Nephron progenitor cell (in vitro differentiated cells): ENCODE measurements at places on chromosomes 6 and 20.

DNA sequence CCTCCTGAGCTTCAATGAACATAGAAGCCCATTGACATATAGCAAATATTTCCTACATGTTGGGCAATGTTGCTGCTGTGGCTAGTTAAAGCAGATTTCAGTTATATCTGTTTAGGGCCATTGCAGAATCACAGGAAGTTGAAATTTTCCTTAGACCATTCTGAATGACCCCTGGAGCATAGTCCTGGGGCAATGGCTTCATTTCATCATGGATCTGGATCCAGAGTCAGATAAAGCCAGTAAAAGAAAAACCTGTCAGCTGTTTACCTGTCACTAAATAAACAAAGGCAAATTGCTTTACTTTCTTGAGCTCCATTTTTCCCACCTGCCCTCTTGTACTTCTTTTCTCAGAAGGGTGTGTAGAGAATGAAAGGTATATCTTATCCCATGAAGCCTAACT, 494.0 kb upstream of the MAP3K7 start:
- peaks cover 12% of the 10 kb centered on the region for H3K4me1 ChIP-seq
- H3K27me3 ChIP-seq = no peaks in the 10 kb centered on the region
- H3K36me3 ChIP-seq = no peaks in the 10 kb centered on the region
- no peak for DNase-seq

DNA sequence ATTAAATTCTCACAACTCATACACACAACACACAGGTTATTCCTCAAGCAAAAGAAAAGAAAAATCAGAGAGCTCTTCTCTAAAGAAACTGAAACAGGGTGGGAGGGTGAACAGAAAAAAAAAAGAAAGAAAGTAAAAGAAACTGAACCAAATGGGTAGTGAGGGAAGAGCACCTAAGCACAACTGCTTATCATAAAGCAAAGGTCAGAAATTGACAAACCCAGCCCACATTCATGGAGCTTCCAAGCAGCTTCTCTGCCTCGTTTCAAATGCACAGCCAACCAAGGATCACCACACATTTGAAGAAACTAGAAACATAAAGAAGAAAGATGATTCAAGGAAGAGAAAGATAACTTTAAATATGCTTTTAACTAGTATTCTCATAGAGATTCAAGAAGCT, 90.5 kb downstream of the RNGTT start:
- H3K27ac ChIP-seq = peak overlapping the region; percentile 6
- peaks cover 8% of the 10 kb centered on the region for H3K4me1 ChIP-seq
- H3K27me3 ChIP-seq = no peaks in the 10 kb centered on the region

GRCh38 chr6:161333410-161333809, 59.5 kb upstream of the AGPAT4 start:
- no peak overlapping the region for H3K4me3 ChIP-seq
- DNase-seq = no peak
- H3K4me1 ChIP-seq = no peaks in the 10 kb centered on the region
- H3K36me3 ChIP-seq = no peaks in the 10 kb centered on the region
- H3K27me3 ChIP-seq = peaks cover 3% of the 10 kb centered on the region

DNA sequence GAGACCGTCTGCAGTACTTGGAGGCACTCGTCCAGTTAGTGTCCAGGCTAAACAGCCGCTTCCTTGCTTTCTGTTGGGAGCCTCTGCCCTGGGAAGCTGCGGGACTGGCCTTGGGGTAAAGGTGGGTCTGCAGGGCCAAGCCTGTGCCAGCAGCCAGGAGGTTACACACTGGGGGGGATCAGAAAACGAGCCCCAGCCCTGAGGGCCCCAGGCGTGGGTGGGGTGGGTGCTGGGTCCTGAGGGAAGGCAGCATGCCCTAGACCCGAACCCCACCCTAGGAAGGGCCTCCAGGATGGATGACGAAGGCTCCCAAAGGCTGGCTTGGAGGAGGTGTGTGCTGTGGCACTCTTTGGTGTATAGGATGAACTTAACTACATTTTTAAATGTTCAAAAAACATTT, 335.2 kb downstream of the ZFAND3 start:
- peaks cover 27% of the 10 kb centered on the region for H3K4me1 ChIP-seq
- H3K4me3 ChIP-seq = no peak overlapping the region

DNA sequence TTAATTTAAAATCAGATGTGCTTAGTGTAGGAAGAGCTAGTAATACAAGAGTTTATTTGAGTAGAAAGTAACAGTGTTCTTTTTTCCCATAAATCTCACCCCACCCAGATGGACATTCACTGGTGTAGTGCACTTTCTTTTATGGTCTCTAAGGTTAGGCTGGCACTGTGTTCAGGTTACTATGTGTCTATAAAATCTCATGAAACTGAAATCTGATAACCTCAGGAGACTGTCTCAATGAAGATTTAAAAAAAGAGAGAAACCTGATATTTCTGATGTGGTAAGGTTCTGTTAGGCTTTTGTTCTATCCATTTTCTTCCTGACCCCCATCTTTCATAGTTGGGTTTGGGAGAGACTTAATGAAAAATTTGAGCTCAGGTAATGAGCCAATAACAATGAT, 101.2 kb upstream of the CLVS2 start:
- DNase-seq = no peak
- H3K36me3 ChIP-seq = no peaks in the 10 kb centered on the region
- no peaks in the 10 kb centered on the region for H3K27me3 ChIP-seq
- no peak overlapping the region for H3K27ac ChIP-seq
- H3K4me1 ChIP-seq = peaks cover 5% of the 10 kb centered on the region
- H3K4me3 ChIP-seq = no peak overlapping the region

GRCh38 chr20:36336954-36337704, 31.0 kb downstream of the DLGAP4 start:
- no peak overlapping the region for H3K27ac ChIP-seq
- no peak for DNase-seq
- H3K4me1 ChIP-seq = peaks cover 12% of the 10 kb centered on the region
- H3K27me3 ChIP-seq = peaks cover 33% of the 10 kb centered on the region
- H3K4me3 ChIP-seq = no peak overlapping the region

- H3K27me3 ChIP-seq = peaks cover 3% of the 10 kb centered on the region
- peaks cover 31% of the 10 kb centered on the region for H3K36me3 ChIP-seq
- peaks cover 22% of the 10 kb centered on the region for H3K4me1 ChIP-seq
- H3K4me3 ChIP-seq = no peak overlapping the region
Observed at GRCh38 chr6:169556758-169557548, 144.9 kb downstream of the WDR27 start.

DNA sequence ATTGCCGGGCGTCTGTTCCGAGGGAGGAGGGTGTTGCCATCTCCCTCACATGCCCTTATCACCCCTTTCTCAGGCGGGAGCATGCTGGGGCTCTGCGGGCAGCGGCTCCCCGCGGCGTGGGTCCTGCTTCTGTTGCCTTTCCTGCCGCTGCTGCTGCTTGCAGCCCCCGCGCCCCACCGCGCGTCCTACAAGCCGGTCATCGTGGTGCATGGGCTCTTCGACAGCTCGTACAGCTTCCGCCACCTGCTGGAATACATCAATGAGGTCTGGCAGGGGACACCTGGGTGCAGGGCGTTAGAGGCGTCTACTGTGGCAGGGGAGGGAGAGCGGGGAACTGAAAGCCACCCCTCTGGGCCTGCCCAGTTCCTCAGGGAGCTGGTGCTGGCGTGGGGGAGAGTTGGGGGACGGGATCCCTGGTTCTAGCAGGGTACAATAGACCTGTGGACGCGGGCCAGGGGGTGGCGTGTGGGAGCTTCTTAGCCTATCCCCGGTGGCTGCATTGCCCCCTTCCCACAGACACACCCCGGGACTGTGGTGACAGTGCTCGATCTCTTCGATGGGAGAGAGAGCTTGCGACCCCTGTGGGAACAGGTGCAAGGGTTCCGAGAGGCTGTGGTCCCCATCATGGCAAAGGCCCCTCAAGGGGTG, 697 bp downstream of the PPT2 start:
- peaks cover 56% of the 10 kb centered on the region for H3K4me1 ChIP-seq
- peak; percentile 65 for DNase-seq
- H3K4me3 ChIP-seq = peak overlapping the region; percentile 95
- peak overlapping the region; percentile 98 for H3K27ac ChIP-seq
- peaks cover 30% of the 10 kb centered on the region for H3K36me3 ChIP-seq

DNA sequence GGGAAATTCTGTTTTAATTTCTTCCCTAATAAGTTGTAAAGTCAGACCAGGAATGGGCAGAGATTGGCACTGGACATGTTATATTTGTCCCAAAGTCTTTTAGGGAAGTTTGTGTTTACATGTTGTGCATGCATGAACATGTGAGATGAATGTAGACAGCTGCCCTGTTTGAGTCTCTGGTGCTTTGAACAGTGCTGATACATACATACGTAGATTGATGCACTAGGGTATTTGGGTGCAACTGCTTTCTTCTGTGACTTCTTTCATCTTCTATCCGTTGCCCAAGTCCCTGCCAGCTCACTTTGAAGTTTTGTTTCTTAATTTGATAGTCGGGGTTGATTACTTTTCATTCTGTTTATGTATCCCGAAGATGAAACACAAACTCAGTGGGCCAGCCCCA, 200.6 kb downstream of the DTNBP1 start:
- H3K4me1 ChIP-seq = peaks cover 39% of the 10 kb centered on the region
- H3K4me3 ChIP-seq = no peak overlapping the region
- H3K27ac ChIP-seq = no peak overlapping the region

DNA sequence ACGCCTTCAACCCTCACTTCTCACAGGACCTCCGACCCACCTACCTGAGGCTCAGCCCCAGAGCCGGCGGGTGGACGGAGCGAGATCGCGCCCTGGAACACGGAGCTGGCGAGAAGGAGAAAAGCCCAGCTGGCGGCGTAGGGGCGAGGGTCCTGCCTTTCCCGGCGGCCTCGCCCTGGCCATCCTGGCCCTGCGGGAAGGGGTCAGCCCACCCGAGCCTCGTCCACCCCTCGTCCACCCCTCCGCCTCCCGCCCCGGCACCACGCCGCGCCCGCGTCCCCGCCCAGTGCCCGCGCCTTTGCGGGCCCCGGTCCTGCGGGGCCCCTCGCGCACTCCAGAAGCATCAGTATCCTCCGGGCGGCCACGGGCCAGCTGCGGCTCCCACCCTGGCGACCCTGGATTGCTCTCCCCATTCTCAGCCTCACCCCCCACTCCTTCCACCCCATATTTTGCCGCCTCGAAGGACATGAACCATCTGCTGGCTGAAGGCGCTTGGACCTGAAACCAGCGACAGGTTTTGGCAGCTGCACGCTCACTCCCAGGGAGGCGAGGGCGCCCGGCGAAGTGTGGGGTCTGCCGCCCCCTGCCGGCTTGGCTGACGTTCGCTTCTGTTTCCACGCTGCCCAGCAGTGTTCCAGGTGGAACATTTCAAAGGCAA, 65.1 kb downstream of the PLG start:
- H3K27ac ChIP-seq = no peak overlapping the region
- H3K27me3 ChIP-seq = peaks cover 16% of the 10 kb centered on the region
- peaks cover 4% of the 10 kb centered on the region for H3K36me3 ChIP-seq

DNA sequence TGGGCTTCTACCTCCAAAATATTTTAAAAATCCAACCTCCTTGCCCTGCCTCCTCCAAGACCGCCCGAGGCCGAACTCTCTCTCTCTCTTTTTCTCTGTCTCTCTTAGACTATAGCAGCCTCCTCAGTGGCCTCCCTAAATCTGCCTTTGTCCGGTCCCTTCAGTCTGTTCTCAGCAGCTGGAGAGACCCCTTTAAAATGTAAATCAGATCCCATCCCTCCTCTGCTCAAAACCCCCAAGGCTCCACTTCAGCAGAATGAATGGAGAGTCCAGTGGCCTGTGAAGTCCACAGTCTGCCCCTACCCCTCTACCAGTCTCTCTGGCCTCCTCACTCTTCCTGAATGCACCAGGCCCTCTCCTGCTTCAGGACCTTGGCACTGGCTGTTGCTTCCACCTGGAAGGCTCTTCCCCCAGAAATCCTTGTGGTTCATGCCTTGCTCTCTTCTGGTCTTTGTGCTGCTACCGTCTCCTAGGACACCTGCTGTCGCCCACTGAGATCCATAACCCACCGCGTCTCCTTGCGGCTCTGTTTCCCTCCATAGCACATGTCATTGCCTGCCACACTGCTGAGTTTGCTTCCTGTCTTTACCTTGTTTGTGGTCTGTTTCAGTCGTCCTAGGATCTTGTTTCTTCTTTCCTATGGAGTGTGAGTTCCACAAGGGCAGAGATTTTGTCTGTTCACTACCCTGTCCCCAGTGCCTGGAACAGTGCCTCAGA, 6.0 kb downstream of the MLN start:
- peaks cover 18% of the 10 kb centered on the region for H3K27me3 ChIP-seq
- H3K36me3 ChIP-seq = no peaks in the 10 kb centered on the region
- no peak for DNase-seq

GRCh38 chr6:48613231-48613949, 502.4 kb upstream of the PTCHD4 start:
- H3K36me3 ChIP-seq = no peaks in the 10 kb centered on the region
- no peaks in the 10 kb centered on the region for H3K27me3 ChIP-seq
- H3K4me1 ChIP-seq = no peaks in the 10 kb centered on the region
- no peak overlapping the region for H3K4me3 ChIP-seq

GRCh38 chr6:36023996-36024795, at the start of gene SLC26A8:
TSS of gene SLC26A8 (minus strand) at chr6:36024641. CDS start at chr6:36019707, 4,934 bp downstream.
- peak within 1 kb of the TSS; percentile 71 for H3K4me3 ChIP-seq
- H3K36me3 ChIP-seq = no peaks in the 10 kb centered on the region
- peaks cover 19% of the 10 kb centered on the region for H3K4me1 ChIP-seq
- DNase-seq = peak; percentile 43
- peaks cover 40% of the 10 kb centered on the region for H3K27me3 ChIP-seq

GRCh38 chr6:68741501-68742386, 106.7 kb downstream of the ADGRB3 start:
- H3K27me3 ChIP-seq = no peaks in the 10 kb centered on the region
- H3K27ac ChIP-seq = no peak overlapping the region
- no peaks in the 10 kb centered on the region for H3K36me3 ChIP-seq
- H3K4me3 ChIP-seq = no peak overlapping the region

- peaks cover 20% of the 10 kb centered on the region for H3K4me1 ChIP-seq
- peaks cover 11% of the 10 kb centered on the region for H3K27me3 ChIP-seq
- no peak overlapping the region for H3K27ac ChIP-seq
- no peak for DNase-seq
- H3K4me3 ChIP-seq = no peak overlapping the region
Observed at GRCh38 chr6:107059606-107060005, 31.6 kb downstream of the MTRES1 start.

GRCh38 chr20:32189691-32190615, 17.6 kb downstream of the PLAGL2 start:
- peaks cover 56% of the 10 kb centered on the region for H3K4me1 ChIP-seq
- peaks cover 34% of the 10 kb centered on the region for H3K36me3 ChIP-seq
- peaks cover 3% of the 10 kb centered on the region for H3K27me3 ChIP-seq
- peak; percentile 86 for DNase-seq
- peak overlapping the region; percentile 79 for H3K27ac ChIP-seq

- no peaks in the 10 kb centered on the region for H3K4me1 ChIP-seq
- peaks cover 3% of the 10 kb centered on the region for H3K27me3 ChIP-seq
Observed at GRCh38 chr6:49151957-49152356, 311.1 kb downstream of the MMUT start.

- no peaks in the 10 kb centered on the region for H3K36me3 ChIP-seq
- no peak overlapping the region for H3K4me3 ChIP-seq
- peaks cover 6% of the 10 kb centered on the region for H3K4me1 ChIP-seq
Observed at GRCh38 chr6:92864966-92865555, 554.3 kb downstream of the EPHA7 start.
